ENCODE measurements at places on chromosomes 3 and 15.
A peak's percentile ranks its signal among the peaks of the same experiment; 100 is the strongest.

GRCh38 chr3:143770391-143770790, 77.9 kb downstream of the SLC9A9 start:
- no peak for DNase-seq

DNA sequence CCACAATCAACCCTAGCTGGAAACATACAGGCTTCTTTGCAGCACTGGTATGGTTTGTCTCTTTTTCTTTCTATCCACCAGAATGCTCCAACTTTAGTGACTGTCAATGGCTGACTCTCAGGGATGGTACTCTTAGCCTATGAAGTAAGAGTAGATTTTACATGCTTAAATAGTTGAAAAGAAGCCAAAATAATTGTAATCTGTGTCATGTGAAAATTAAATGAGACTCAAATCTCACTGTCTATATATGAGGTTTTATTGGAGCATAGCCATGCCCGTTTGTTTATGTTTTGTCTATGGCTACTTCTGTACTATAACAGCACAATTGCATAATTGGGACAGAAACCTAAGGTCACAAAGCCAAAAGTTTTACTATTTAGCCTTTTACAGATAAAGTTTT, 29.1 kb upstream of the PDZRN3 start:
- no peak for DNase-seq

DNA sequence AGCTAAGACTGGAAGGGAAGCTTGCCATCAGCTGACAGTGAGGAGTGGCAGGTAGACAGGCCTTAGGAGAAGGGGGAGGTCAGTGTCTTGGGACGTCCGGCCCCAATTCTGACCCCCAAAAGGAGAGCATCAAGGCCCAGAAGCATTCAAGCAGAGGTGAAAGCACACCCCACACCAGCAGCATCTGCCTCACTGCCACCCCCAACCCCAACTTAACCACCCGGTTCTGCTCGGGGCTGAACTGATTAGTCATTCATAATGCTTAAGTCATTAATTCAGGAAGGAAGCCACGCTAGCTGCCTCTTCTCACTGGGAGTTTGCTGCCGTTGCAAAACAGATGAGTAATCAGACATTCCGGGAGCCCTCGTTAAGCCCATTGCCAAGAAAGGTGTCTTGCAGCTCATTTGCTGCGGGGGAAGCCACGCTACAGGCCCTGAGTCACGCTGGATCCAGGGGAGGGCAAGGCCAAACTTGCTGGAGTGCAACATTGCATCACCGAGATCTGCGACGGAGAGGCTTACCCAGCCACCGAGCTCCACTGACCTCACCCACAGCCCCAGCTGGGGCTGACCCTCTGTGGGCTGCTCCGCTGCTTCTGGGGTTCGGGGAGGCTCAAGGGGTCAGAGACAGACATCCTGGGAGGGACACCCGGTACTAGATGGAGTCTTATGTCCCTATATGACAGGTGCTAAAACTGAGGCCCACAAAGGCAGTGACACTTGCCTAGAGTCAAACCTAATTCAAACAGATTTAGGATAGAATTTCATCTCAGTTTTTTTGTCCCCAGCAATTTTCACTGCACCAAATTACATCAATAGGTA, 46.4 kb upstream of the HES1 start:
- no peak for DNase-seq

DNA sequence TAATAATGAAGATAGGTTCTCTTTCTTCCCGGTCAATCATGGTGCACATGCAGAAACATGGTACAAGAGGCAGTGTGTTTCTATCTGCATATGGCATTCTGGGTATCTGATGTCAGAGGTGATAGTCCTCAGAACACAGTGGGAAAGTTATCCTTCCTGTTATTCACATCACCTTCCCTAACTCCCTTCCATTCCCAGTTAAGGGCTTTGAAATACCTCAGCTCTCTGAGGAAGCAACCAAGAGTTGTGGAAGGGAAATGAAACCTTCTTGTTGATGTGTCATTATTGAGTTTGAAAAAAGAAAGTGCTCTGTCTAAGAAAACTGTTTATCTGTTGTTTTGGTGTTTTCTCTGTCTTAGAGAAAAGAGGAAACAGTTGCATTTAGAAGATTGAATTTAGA, 21.9 kb upstream of the P2RY13 start:
- peak; percentile 3 for DNase-seq

DNA sequence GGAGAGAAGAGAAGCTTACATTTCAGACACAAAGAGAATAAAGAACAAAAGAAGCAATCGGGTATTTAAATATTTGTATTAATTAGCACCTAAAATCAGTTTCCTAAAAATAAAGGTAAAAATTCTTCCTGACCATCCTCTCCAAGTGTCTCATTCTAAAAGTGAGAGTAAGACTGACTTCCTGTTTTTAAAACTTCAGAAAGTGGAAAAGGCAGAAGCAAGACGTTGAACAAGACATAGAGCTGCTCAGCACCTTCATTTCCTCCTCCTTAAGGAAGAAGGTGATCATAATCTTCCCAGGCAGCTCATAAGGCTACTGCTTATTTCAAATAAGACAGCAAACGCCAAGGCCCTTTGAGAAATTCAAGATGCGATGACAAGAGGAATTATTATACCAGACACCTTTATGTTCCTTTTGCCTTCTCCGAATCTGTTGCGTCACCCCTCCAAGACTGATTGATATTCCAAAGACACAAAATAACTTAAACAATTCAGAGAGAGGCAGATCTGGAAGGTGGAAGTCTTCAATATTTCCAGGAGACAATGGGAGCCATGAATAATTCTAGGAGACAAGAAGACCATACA, 238.8 kb upstream of the TLE3 start:
- DNase-seq, result no peak
